ENCODE measurements at places on chromosomes 16 and 17.
A peak's percentile ranks its signal among the peaks of the same experiment; 100 is the strongest.

DNA sequence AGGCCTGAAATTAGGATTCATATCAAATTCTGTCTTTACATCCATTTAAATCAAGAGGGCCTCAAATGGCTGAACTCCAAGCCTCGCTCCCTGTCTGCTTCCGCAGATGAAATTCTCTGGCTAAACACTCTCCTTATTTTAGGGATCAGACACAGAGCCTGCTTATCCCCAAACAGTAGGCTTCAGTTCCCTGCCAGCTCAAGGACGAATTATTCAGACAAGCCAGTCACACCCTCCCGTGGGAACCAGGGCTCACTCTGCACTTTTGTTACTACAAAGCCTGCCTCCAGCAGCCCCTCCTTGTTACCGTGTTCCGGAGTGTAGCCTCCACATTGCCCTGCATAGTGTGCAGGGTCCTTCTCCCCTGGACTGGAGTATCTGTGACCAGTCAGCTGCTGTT, 46.6 kb upstream of the LCMT1 start:
- DNase-seq: peak; percentile 54

DNA sequence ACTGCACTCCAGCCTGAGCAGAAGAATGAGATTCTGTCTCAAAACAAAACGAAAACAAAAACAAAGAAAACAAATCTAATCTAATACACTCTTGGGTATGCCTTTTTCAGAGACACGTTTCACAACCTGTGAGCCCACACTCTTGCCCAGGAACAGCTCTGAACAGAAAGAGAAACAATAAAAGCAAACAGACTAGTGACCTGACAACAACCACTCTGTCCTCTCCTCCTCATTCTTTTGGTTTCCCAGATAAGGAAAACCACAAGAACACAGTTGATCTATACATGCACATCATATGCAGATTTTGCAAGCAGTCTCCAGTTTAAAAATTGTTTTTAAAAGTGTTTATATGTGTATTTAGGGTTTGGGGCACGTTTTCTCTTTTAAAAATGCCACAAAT, 1.3 kb downstream of the MKS1 start:
- no peak for DNase-seq

DNA sequence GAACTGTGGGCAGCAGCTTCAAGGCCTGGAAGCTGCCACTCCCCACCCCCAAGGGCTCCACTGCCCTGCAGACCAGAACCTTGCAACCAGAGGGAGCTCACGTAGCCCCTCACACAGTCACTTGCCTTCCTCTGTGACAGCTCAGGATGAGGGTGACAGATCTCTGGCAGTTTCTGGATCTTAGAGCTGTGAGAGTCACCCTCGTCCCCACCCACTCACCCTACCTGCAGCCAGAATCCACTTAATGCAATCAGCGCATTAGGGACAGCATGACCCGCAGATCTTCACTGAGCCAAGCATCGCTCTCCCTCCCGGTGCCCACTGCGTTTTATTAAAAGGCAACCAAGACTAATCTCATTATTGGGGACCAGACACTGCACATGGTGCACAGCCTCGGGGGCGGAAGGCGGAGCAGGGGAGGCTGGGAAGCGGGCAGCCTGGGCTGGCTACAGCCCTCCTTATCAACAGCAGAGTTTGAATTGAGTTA, 3.5 kb downstream of the CYB561 start:
- DNase-seq: no peak

DNA sequence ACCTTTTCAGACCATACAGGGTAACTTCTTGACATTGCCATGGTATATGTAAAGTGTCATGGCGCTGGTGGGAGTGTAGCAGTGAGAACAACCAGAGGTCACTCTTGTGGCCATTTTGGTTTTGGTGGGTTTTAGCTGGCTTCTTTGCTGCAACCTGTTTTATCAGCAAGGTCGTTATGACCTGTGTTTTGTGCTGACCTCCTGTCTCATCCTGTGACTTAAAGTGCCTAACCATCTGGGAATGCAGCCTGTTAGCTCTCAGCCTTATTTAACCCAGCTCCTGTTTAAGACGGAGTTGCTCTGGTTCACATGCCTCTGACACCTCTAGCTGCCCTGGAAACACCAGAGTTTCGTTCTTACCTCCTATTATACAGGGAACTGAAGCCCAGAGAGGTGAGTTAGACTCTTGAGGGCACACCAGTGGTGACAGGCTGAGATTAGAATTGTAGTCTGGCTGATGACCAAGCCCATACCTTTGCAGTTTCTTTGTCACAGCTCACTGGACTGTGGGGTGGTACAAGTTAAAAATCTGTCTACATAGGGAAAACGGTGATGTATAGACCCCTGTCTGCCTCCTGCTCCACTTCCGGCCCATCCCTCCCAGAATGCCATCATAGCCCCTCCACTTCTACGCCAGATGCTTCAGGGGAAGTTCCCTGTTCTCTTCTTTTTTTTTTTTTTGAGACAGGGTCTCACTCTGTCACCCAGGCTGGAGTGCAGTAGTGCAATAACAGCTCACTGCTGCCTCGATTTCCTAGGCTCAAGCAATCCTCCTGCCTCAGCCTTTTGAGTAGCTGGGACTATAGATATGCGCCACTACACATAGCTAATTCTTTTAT, 21.0 kb downstream of the KSR1 start:
- no peak for DNase-seq

GRCh38 chr16:57032346-57032745, 43.0 kb downstream of the NLRC5 start:
- DNase-seq: no peak

- DNase-seq: no peak
Observed at GRCh38 chr16:73473713-73474112, 425.8 kb upstream of the ZFHX3 start.

DNA sequence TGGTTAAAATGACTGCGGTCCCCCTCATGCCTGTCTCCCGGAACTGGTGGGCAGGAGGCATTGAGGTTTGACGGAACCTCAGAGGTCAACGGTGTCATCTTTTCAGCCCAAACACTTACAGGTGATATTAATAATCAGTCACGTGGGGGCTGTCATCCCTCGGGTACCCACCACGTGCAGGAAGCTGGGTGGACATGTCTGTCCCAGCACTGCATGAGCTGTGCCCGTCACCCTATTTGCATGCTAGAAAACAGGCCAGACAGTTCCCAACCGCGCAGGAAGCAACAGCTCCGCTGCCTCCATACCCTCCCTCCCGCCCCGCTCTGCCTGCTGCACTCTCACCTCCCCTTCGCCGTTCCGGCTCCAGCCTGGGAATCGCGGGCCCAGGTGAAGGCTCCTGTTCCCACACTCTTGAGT, 1.4 kb downstream of the SYNGR3 start:
- DNase-seq: no peak

GRCh38 chr17:65556014-65556909, 5.2 kb downstream of the AXIN2 start:
- peak; percentile 46 for DNase-seq
